Cortex of kidney (tissue), 1 donor: ENCODE measurements at places on chromosomes 16 and 17.

GRCh38 chr16:55615071-55615470 is 40.7 kb upstream of the SLC6A2 start:
- no peak for DNase-seq

GRCh38 chr16:2895813-2896212 is 12.8 kb downstream of the FLYWCH2 start:
- no peak for DNase-seq

- DNase-seq: no peak
Observed at GRCh38 chr16:9015489-9015888, 51.8 kb upstream of the USP7 start.

DNA sequence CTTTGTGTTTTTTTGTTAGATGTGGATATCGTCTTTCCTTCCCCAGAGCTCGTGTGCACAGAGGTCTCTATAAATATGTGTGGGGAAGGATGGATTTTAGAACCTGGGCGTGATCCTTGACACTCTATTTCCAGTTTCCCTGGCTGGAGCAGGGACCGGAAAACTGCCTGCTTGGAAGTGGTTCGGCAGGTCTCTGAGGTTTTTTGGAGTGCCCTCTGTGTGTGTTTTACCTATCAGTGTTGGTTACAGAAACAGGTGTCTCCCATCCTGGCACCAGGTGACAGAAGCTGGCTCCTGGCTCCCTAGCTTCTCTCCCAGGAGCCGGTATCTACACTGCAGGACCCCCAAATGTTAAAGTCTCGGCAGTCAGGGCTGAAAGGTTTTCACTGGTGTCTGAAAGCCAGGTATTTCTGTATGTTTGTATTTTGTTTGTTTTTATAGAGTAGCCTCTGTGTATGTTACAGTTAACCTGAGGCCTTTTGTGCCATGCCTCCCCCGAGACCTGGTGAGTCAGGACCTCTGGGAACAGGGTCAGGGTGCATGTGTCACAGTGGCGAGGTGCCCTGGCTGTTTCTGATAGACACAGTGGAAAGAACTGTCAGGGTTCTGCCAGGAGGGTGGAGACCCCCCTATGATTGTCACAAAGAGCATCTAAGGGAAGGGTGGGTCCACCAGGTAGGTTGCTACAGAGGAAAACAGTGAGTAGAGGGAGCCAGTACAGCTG is 31.3 kb downstream of the ZC3H18 start:
- no peak for DNase-seq

DNA sequence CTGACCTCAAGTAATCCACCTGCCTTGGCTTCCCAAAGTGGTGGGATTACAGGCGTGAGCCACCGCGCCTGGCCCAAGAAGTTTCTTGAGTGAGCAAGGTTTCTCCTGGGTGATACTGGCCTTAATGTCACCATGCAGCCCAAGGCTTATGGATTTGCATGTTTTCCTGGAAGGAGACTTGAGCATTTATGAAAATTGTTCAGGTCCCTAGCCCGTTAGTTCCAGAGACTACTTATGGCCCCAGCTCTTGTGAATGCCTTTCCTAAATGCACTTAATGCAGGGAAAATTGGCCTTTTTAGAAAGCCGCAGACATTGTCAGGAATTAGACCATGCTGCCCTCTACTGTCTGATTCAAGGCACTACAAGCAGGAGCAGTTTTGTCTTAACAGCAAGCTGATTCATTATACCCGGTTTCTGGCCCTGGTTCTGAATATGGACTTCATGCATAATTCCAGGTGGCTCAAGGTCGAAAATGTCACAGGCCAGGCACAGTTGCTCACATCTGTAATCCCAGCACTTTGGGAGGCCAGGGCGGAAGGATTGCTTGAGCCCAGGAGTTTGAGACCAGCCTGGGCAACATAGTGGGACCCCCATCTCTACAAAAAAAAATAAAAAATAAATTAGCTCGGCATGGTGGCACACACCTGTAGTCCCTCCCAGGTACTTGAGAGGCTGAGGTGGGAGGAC is 91.3 kb downstream of the SNX29 start:
- no peak for DNase-seq

DNA sequence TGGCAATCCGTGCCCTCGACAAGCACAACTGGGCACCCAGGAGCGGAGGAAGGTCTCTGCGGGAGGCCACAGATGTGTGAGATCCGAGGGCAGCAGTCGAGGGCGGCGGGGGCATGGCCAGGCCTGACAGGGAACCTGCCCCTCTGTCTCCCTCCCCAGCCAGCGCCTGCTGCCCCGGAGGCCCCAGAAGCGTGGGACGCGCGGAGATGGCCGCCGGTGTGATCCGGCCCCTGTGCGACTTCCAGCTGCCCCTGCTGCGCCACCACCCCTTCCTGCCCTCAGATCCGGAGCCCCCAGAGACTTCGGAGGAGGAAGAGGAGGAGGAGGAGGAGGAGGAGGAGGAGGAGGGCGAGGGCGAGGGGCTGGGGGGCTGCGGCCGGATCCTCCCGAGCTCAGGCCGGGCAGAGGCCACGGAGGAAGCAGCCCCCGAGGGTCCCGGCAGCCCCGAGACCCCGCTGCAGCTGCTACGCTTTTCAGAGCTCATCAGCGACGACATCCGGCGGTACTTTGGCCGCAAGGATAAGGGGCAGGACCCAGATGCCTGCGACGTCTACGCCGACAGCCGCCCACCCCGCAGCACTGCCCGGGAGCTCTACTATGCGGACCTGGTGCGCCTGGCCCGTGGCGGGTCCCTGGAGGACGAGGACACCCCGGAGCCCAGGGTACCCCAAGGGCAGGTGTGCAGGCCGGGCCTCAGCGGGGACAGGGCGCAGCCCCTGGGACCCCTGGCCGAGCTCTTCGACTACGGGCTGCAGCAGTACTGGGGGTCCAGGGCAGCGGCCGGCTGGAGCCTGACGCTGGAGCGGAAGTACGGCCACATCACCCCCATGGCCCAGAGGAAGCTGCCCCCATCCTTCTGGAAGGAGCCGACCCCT is 1.7 kb downstream of the PERCC1 start:
- no peak for DNase-seq

- DNase-seq: no peak
Observed at GRCh38 chr17:77174928-77175661, 34.3 kb downstream of the SEC14L1 start.

DNA sequence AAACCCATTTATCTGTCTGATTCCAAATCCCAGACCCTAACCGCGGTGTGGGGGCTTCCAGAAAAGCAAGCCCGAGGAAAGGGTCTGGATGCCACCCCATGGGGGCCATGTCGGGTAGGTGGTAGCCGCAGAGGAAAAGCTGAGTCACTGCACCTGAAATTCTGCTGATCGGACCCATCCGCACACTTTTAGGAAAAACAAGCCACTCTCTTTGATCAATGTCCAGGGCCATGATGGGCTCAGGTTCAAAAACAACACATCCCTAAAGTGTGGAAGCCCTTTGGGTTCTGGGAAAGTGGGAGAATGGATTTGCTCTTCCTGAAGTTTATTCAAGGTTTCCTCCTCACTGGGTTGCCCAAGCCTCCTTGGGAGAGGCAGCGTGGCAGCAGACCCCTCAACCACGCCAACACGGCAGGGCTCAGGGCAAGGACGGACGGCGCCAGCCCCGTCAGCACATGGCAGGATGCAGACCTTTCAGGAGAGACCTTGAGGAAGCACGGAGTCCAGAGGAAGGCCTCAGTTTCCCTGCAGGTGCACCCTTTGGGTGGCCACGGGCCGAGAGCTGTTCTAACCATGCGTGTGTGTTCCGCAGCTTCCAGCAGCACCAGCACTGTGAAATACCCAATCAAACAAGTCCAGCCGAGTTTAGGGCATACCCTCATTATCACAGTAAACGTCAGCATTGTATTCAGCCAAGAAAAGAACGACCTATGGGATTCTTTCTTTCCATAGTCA is 367.0 kb downstream of the FOXL1 start:
- DNase-seq: no peak
